ENCODE measurements at places on chromosomes 5 and 9. TPM values are rescaled to one million over a fixed set of nuclear protein-coding genes. Genes with fewer than 3 reads are reported as not detected.

GRCh38 chr9:89791754-89792153, 186.9 kb downstream of the GADD45G start:
- no peak for DNase-seq

DNA sequence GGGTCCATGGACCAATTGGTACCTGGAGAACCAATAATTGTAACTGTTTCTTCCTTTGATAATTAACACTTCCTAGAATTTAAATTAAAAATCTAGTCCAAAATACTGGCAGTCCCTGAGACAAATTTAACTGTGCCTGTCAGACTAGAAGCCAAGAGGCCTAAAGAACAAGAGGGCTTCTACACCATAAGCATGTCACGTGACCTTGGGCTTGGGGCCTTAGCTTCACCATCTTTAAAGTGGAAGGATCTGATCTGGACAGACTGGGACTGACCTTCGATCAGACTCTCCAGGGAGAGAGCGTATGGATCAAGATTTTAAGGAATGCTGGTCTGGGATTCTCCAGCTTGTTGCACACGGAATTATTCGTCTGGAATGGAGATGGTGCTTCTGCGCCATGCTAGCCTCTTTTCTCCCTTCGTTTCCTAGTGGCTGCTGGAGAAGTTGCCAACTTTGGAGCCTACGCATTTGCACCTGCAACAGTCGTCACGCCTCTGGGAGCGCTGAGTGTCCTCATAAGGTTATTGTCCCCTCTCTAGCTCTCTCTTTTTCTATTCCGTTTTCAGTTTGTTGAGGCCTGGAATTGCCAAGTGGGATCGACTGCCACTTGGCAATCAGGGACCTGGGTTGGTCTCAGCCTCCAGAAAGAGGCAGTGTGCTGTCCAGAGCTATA, 8.4 kb downstream of the NIPAL4 start:
- DNase-seq = no peak

DNA sequence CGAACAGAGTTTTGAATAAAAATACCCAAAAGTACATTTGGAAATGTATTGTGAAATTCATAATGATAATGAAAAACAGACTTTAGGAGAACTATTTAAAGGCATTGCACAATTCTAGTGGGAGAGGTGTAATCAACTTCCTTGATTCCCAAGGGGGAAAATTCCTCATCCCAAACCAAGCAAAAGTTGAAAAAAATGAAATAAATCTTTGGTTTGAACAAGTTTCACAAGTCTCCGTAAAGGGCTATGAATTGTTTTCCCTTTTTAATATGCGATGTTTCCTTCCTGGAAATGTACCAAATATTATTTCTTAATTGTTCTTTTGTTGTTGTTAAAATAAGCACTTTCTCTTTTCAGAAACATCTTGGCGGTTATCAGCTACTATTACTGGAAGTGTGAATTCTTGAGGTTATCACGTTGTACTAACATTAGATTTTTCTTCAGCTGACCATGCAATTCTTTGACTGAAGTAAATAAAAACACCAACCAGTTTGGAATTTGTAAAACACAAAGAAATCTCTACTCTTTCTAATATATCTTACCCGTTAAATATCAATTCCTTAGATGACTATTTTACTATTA, 59.3 kb downstream of the SVEP1 start:
- peak; percentile 50 for DNase-seq

DNA sequence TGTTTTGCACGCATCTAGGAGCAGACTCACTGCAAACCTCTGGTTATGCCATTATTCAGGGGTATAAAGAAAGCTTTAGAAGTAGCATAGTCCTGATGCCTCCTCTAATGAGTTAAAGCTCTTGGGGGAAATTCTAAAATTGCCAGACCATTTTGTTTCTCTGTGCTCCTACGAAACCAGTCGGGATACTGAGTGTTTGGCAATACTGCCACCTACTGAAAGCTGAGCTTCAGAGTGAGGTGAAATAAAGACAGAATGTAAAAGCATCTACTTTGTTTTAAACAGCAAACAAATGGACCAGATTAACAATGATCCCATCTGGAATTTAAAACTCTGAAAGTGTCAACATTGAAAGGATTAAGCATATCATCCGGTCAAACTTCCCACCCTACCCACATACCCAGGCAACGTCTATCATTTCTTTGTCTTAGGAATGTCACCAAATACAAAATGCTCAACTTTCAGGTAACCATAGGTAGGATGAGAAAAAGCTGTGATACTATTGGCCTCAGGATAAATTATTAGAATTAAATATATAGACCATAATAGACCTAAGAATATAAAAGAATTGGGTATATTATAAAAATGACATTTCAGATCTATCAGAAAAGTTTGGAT, 77.8 kb upstream of the SHISAL2B start:
- DNase-seq = peak; percentile 36

- DNase-seq = no peak
Measured at GRCh38 chr5:55575815-55576583, 41.2 kb upstream of the PLPP1 start.

DNA sequence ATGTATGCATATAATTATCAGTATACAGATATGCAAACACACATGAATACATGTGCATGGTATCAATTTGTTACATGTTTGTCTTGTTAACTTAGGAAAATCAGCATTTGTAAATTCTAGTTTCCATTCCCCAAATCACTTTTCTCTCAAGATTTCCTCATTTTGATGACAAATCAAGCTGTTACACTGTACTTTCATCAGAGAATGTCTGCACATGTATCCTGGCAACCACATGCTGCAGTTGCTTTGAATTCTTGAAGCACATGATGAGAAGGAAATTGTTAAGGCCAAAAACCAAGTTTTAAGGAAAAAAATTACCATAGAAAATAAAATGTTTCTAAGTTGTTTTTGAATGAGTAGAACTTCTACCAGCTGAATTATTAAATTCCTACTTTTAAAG, 1834.5 kb downstream of the EFNA5 start:
- no peak for DNase-seq

DNA sequence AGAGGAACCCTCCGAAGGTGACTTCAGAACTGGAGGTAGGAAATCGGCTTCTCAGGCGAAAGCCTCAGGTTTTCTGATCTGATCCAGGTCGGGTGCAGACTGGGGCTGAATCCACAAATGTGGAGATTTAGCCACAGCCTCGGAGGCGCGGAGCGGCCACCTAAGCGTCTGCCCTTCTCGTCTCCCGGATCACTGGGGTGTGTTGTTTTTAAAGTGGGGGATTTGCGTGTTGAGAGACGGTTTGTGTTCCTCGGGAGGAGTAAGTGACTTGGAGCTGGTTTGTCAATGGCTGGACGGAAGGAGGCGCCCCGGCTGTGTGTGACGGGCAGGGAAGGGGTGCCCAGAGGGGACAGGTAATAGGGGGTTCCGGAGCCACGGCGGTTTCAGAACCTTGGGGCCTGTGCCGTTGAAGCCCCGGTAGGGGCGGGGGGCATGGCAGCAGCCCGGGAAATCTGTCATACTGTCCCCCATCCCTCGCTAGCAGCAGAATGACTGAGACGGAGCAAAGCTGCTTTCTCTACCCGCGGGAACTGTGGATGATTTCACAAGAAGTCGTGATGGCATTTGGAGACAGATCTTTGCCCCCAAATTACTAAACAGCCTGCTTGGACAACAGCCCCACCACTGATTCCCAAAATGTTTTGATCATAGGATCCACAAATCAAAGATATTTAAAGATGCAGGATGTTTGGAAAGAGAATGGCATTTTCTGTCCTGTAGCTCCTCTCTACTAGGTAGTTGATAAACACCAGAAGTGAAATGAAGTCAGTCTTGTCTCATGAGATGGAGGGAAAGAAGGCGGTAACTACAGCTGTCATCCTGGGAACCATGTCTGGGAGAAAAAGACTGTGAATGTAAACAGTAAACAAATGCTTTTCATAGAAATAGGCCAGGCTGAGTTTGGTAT, 216.5 kb downstream of the PDZD2 start:
- no peak for DNase-seq

DNA sequence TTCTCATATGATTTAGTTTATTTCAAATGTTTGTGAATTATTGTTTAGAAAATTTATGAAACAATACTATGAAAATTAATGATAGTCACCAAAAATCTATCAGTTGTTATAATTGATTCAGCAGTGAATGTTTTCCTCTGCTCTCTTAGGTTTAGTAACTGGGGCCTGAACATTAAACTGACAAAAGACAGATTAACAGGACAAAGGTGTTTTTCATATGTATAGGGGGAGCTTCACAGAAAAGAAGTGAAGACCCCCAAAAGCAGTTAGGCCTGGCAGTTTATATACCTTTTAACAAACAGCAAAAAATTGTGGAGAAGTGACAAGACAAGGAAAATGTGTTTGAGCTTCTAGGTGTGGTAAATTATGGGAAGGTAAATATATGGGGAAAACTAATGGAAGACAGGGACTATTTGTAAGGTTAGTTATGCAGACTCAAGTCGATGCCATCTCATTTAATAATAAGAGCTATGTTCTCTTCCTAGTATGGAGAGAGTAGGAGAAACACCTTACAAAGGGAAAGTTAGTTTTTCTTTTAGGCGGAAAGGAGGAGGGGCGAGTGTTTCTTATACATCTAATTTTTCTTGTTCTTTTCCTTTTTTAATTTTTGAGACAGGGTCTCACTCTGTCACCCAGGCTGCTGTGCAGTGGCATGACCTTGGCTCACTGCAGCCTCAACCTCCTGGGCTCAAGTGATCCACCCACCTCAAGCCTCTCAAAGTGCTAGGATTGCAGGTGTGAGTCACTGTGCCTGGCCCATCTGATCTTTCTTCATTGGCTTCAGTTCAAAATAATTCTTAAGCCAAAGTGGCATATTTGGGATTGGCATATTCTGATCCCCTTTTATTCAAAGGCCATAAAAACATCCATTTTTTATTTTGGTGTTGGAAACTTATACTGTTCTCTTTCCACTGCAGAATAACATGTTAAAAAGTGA, 77.8 kb downstream of the C9orf153 start:
- no peak for DNase-seq

DNA sequence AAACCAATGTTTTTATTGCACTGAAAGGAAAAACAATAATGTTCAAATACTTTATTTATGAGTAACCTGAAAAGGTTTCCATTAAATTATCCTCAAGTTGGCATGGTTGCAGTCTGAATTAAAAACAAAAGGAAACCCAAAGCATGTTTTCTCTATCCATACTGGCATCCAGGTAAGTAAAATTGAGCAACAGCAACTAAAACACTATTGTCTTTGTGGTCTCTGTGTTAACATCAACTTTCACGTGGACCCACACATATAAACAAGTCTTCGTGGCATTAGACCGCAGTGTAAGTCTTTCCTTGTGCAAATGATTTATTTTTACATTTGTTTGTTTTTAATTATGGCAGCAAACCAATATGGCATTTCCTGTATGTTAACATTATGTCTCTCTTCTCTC, 757.6 kb downstream of the SEMA5A start:
- DNase-seq = no peak

- DNase-seq = no peak
Measured at GRCh38 chr5:66956439-66956838, 240.2 kb downstream of the CD180 start.

DNA sequence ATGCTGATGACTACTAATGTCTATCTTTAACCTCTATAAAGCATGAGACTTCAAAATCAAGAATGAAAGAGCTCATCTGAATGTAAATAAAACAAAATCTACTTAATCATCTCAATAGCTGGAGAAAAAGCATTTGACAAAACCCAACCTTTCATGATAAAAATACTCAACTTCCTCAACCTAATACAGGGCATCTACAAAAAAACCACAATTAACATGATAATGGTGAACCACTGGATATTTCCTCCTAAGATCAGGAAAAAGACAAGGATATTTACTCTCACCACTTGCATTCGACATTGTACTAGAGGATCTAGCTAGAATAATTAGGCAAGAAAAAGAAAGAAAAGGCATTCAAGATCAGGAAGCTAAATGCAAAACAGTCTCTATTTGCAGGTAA, 49.3 kb downstream of the FAM169A start:
- DNase-seq = no peak

GRCh38 chr9:7037176-7037575, 279.4 kb downstream of the KDM4C start:
- DNase-seq = no peak

Gene MYOZ3
- total RNA-seq = 0.78 TPM

Gene GABRG2
- not detected for total RNA-seq

Gene CAVIN4
- 0.48 TPM for total RNA-seq

Gene DOCK8
- total RNA-seq = not detected

All from RPMI7951 (cell line).